ENCODE measurements at places on chromosomes 3 and 15. TPM values are rescaled to one million over a fixed set of nuclear protein-coding genes. Genes with fewer than 3 reads are reported as not detected.

- no peak overlapping the region for H3K27ac ChIP-seq
- no peaks in the 10 kb centered on the region for H3K36me3 ChIP-seq
- no peaks in the 10 kb centered on the region for H3K27me3 ChIP-seq
- no peak for DNase-seq
Observed at GRCh38 chr3:149621218-149622005, 36.4 kb downstream of the WWTR1 start.

Gene C3orf20
- total RNA-seq: not detected

DNA sequence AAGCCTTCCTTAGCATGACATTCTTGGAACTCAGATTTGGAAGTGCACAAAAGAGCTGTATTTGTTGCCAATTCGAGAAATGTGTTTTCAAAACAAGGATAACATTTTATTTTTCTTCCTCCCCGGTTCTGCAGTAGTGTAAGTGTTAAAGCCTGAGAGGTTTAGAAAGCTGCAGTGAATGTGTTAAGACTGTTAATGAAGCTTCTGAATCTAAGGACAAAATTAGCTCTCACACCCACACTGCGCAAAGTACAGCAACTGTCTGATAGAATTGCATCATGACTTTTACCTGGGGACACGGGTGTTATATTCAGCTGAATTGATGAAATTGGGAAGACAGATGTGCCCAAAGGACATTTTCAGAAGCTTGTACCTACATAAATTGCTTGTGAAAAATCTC is 344.4 kb downstream of the CADM2 start:
- no peak overlapping the region for H3K27ac ChIP-seq
- no peaks in the 10 kb centered on the region for H3K4me1 ChIP-seq
- DNase-seq: no peak
- H3K27me3 ChIP-seq: no peaks in the 10 kb centered on the region
- no peak overlapping the region for H3K4me3 ChIP-seq

- no peaks in the 10 kb centered on the region for H3K27me3 ChIP-seq
- DNase-seq: no peak
- no peaks in the 10 kb centered on the region for H3K4me1 ChIP-seq
- no peak overlapping the region for H3K4me3 ChIP-seq
- no peaks in the 10 kb centered on the region for H3K36me3 ChIP-seq
Observed at GRCh38 chr3:59285560-59285959, 235.7 kb upstream of the CFAP20DC start.

Data from endodermal cell (in vitro differentiated cells).